Motor neuron (in vitro differentiated cells): ENCODE measurements at places on chromosomes 13 and 19.
A peak's percentile ranks its signal among the peaks of the same experiment; 100 is the strongest.

DNA sequence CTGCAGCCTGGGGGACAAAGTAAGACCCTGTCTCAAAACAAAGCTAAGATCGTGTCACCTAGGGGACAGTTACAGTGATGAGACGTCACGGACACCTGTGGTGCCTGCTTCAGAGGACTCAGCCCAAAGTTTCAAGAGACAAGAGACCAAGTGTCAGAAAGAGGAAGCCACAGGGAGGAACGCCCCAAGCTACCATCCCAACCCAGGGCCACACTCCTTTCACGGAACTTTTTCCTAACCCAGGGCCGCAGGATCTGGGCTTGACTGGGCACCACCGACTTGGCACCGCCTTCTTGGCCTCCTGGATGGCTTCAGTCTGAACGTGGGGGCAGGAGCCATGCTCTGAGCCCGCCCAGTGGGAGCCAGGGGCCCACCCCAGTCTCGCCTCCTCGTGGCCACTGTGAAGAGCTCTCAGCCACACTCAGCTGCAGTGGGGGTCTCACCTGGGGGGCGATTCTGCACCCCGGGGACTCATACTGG is 8.5 kb downstream of the MOB3A start:
- no peak for ATAC-seq

- no peak for ATAC-seq
Measured at GRCh38 chr13:28716511-28716910, 2.3 kb downstream of the SLC46A3 start.

DNA sequence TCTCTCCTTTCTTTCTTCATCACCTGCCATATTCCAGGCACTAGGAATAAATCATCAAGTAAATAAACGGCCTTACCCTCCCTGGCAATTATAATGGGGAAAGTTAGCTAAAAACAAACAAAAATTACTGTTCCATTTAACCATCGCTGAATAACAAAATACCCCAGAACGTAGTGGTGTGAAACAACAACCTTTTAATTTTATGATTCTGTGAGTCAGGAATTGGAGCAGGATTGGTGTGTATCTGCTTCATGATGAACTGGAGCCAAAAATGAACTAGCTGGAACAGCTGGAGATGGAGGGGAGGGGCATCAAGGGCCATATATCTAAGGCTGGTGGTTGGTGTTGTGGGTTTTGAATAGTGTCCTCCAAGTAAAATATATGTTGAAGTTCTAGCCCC is 3.7 kb upstream of the CADM4 start:
- no peak for ATAC-seq

DNA sequence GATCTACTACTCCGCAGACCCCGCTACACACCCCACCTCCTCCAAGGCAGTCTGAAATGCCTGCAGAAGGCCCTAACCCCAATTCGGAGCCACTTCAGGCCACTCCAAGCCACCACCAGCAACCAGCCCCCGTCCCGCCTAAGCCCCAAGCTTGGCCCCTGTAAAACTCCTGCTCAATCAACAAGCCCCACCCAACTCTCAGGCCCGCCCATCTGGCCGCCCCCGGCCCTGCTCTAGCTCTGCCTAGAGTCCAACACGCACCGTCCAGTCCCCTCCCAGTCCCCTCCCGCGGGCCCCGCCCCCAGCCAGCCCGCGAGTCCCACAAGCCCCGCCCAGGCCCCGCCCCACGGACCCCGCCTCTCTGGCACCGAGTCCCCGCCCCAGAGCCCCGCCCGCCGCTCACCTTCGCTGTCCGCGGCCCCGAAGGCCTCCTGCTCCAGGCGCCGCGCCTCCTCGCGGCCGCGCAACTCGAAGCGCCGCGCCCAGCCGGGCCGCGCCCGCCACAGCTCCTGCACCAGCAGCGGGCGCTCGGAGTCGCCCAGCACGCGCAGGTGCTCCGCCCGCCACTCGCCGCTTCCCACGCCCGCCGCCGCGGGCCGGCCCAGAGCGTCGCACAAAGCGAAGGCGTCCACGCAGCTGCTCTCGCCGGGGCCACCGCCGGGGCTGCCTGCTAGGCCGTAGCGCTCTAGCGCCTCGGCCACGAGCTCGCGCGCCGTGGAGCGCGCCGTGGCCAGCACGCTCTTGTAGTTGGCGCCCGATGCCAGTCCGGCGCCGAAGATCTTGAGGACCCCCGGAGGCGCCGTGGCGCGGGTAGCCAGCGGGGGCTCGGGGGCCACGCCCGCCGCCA is 1.6 kb downstream of the RASIP1 start:
- ATAC-seq, result peak; percentile 89

DNA sequence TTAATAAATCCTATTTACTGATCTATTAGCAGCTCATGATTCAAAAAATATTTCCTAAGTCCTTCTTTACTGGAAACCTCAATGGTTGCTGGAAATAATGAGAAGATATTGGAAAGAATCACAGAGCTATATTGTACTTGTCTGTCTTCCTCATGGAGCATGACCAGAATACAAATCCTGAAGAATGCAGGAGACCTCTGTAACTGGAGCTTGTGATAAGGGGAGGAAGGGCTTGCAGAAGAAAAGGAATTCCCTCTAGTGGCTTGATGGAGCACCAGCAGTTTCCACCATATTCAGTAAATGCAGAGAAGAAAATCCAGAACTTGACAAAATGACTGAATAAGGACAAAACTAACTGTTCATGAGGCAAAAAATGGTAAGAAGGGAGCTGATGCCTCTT is 1333.1 kb downstream of the EFNB2 start:
- peak; percentile 83 for ATAC-seq

DNA sequence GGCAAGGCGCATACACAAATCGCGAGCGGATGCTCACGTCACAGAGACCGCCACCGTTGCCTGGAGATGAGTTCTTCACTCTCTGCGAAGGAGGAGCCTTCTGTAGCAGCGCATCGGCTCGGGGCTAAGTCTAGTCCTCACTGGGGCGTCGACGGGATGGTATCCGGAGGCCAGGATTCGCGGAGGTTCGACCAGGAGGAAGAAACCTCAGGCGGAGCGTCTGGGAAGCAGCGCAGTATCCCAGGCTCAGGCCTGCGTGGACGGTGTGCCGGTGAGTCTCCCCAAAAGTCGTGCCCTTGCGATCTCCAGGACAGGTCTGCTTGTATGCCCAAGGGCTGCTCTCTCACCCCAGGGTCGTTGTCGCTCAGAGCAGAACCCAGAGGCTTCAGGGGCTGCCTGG is 40.4 kb downstream of the ZNF146 start:
- ATAC-seq, result no peak

DNA sequence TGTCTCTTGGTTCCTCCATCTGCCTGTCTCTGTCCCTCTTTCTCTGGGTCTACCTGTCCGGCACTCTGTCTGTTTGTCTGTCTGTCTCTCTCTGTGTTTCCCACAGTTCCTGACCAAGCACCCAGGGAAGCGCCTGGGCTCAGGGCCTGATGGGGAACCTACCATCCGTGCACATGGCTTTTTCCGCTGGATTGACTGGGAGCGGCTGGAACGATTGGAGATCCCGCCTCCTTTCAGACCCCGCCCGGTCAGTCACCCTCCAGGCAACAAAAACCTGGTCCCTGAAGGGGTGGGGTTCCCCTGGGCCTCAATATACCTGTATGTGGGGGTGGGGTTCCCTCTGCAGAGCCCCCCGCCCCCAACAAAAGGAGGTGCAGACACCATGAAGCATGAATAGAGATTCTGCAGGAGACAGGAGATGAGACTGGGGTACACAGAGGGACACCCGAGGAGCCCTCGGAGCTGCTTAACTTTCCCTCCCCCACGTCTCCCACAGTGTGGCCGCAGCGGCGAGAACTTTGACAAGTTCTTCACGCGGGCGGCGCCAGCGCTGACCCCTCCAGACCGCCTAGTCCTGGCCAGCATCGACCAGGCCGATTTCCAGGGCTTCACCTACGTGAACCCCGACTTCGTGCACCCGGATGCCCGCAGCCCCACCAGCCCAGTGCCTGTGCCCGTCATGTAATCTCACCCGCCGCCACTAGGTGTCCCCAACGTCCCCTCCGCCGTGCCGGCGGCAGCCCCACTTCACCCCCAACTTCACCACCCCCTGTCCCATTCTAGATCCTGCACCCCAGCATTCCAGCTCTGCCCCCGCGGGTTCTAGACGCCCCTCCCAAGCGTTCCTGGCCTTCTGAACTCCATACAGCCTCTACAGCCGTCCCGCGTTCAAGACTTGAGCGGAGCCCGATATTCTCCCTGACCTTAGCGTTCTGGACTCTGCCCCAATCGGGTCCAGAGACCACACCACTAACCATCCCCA is 2.6 kb upstream of the CACNG7 start:
- ATAC-seq, result no peak

GRCh38 chr13:20713751-20714150 is 10.3 kb downstream of the IL17D start:
- ATAC-seq, result no peak

- ATAC-seq, result no peak
Measured at GRCh38 chr19:8517551-8518442, 3.8 kb upstream of the ZNF414 start.

DNA sequence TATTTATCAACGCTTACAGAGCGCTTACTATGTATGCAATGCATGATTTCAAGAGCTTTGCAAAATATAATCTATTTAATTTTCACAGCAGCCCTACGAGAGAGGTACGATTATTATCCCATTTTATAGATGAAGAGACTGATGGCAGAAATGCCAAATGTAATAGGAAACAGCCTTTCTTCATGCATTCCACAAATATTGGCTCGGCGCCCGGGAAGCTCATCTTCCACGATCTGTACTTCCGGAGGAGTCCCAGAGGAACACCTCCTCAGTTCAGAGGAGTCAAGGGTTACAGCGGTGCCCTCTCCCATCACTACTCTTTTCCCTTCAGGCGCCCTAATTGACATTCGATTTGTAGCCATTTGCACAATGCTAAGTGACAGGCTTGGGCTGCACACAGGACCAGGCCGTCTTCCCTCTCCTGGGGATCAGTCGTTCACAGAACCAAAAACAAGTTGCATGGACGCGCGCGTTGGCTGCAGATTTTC is 1.1 kb upstream of the ARHGAP35 start:
- ATAC-seq, result no peak

DNA sequence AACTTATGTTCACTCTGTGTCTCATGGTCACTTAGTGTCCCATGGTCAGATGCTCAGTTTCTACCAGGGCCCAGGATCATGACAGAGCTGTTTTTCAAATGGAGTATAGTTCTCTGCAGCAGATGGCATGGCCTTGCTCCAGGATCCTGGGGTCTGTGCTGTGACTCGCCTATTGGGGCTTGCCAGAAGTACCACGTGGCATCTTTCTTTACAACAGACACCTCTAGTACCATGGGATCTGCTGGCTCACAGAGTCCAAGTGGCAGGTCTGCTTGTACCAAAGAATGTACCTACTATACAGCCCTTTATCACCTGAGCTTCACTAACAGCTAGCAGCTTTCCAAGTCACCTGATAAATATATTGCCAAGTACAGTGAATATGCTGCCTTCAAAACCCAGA is 6.0 kb upstream of the RNF6 start:
- no peak for ATAC-seq

DNA sequence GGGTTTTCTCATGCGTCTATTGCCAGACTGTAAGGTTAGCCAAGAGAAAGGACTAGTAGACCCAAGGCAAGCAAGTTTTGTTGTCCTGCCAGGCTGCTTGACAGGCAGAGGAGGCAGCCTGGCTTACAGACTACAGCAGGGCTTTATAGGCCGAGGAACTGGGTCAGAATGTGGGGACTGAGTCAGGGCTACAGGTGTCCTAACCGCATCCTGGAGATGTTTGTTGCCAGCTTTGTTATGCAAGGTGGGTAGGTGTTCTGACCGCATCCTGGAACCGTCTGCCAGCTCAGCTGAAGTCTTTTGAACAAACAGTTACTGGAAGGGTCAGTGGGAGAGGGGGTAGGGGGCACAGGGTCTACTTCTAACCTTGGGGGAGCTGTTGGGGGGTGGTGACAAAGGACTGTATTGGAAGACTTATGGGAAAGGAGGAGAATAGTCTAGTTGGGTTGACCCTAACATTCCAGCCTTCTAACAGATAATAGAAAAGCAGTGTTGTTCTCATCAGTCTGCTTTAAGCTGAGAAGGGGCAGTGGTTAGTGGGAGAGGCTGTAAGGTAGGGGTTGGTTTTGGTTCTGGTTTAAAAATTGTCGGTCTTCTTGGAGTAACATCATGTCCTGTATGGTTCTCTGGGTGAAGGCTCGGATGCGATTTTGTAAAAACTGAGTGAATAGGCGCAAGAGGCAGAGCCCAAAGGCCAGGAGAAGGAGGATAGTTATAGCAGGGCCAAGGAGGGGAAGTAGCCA is 913.8 kb upstream of the SLITRK5 start:
- ATAC-seq, result no peak

DNA sequence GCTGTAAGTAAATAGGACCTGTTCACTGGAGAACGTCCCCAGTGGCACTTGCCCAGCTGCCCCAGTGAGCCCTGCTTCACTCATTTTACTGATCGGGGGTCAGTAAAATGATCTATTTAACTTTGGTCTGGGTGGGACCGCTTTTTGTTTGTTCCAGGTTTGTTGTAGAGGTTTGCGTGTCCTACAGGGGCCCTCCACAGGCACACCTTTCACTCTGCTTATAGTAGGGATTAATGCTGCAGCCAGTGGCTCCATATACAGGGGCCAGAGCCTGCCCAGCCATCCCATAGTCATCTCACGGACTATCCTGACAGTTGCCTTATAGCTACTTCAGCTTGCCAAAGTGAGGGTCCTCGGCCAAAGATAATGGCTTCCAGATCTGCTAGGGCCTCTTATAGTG is 104.1 kb downstream of the DNAJC3 start:
- ATAC-seq, result no peak

DNA sequence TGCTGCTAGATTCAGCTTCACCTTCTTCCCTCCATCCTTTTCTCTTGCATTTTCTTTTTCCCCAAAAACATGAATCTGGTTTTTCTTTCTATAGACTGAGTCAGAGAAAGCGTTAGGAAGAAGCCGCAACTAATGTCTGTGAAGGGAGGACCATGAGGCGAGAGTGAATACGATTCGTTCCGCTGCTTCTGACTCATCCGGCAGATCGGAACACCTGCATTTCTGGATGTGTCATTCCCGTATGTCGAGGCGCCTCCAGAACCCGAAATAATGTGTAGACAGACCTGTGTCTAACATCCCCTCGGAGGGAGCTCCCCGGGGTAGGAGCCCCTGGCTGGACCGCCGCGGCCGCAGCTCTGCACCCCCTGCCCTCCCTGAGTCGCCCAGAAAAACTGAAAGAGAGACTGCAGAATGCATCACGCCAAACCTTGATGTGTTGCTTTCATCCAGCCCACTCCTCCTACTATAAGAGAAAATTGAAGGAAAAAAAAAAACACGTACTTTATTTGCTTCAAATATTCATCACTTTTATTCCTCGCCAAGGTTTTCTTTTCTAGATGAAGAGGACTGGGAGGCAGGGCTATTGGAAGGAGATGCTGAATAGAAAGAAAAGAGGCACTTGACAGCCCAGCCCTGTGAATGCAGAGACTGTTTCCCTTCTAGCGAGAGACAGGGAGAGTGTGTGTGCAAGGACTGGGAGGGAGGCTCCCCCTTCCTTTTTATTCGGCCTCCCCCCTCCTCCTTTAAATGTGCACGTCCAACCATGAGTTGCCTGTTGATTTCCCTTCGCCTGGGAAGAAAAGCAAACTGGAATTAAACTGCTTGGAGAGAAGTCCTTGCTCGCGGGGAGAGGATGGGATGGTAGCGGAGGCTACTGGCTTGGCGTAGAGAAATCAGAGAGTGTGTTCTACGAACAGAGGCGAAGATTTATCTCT is 616 bp upstream of the PCDH17 start:
- peak; percentile 10 for ATAC-seq
